ENCODE measurements at places on chromosomes 16 and 17. TPM values are rescaled to one million over a fixed set of nuclear protein-coding genes. Genes with fewer than 3 reads are reported as not detected.
A peak's percentile ranks its signal among the peaks of the same experiment; 100 is the strongest.

GRCh38 chr16:73233329-73233765, 185.4 kb upstream of the ZFHX3 start:
- DNase-seq = no peak

- no peak for DNase-seq
Observed at GRCh38 chr16:17350207-17350606, 120.6 kb downstream of the XYLT1 start.

- DNase-seq = peak; percentile 37
Observed at GRCh38 chr16:84088695-84089395, 27.9 kb downstream of the MBTPS1 start.

DNA sequence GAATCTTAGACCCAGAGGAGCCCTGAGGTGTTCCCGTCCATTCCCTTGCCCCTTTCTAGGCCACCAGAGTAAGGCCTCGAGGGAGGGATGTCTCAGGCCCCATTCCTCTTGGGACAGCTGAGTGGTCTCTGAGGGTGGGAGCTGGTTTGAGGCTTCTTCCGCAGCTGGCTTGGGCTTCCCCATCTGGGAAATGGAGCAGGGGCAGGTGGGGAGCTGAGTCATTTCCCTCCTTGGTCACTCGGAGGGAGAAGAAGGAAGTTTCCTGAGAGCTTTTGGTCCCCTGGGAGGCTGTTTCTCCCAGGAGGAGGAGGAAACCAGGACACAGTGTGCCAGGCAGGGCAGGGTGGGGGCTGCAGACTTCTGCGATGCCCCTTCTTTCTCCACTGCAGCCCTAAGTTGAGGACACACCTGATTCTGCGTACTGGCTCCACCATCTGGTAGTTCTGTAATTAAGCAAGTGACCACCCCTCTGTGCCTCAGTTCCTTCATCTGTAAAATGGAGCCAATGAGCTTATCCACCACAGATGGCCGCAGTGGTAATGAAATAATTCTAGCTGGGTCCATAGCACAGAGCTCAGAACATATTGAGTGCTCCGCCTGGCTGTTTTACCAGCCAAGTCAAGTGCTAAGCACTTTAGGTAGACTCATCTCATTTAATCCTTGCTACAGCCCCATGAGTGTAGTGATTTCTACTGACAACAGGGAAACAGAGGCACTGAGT, 1.6 kb upstream of the KCNJ12 start:
- DNase-seq = no peak

DNA sequence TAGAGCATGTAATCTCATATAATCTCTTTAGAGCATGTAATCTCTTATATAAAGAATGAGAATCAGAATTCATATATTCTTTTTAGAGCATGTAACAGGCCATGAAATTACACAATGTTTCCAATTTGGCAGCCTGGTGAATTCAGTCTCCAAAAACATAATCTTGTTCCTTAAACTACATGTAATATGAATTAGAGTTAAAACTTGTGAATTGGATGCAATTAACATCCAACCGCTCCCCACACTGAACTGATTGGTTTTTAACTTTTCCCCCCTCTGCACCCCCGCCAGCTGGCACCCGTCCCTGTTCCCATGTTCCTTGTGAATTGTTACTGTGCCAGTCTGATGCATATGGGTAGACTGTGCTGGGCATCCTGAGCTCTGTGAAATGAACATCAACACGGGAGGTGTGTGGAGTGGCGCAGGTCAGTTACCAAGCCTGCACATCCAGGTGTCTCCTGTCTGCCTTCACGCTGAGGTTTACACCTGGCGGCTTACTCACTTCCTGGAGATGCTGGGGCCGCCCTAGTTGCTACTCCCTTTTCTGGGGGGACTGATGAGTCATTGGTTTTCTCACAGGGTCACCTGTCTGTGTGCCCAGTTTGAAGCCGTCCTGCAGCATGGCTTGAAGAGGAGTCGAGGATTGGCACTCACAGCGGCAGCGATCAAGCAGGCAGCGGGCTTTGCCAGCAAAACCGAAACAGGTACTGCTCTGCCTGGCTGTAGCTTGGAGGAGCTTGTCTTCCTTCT, 50.4 kb downstream of the SNX29 start:
- DNase-seq = no peak

GRCh38 chr16:58831386-58831785, 97.3 kb upstream of the GOT2 start:
- DNase-seq = no peak

DNA sequence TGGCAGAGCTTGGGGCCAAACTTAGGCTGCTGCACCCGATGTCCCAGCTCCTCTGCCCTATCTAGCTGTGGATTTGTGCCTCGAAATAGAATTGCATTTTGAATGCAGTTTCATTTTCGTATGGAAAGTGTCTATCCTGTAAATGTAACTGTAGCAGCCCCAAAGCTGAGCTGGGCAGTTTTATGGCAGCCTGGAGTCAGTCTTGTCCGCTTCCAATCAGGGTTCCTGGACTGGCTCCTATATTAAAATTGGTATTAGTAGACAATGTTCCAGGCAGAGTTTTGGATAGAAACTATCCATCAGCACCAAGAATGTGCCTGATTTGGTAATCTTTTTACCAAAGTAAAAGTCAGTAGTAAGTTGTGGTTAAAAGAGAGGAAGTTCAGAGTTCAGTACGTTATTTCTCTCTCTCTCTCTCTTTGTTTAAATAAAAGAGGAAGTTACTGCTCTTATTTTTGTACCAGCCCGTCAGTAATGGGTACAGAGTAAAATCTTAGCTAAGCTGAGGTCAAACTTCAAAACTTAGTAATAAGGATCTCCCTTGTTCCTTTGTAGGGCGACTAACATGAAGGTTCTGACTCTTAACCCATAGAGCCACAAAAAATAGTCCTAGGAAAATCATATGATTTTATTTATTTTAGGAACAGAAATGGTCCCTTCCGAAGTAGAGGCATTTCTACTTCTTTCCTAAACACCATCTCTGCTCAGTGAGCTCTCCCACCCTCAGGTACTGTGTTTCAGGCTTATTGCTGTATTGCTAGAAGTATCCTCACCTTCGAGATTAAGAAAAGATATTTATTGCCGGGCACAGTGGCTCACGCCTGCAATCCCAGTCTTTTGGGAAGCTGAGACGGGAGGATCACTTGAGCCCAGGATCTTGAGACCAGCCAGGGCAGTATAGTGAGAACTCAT, 28.0 kb downstream of the PRKCB start:
- no peak for DNase-seq

GRCh38 chr16:58157951-58158540, 28.9 kb upstream of the CFAP20 start:
- no peak for DNase-seq

DNA sequence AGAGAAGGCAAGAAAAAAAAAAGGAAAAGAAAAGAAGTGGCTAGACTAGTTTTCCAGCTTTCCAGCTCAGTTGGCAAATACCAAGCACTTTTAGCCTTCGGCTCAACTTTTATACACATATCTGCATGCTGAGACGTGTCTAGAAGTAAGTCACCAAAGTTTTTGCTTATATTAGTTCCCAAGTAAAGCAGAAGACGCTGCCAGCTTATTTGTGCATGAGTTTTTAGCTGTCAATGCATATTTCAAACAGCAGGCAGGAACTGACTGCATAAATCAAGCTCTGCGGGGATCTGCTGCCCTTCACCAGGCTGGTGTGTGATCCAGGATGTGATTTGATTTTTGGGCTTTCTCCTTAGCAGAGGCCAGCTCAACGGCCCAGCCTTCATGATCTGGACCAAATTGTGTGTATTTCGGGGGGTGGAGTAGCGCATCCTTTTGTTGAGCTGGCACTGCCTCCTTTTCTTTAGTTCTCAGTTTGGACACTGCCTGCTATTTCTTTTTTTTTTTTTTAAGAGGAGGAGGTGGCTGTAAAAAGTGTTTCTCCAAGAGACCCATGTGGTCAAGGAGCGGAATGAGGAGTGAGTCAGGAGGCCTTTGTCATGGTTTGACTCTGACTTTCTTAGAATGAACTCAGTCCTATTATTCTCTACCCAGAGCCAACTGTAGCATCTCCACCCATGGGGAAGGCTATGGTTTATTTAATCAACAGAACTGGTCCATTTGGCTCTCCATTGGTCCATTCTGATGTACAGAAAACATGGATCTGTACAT, 162.6 kb upstream of the XYLT1 start:
- no peak for DNase-seq

DNA sequence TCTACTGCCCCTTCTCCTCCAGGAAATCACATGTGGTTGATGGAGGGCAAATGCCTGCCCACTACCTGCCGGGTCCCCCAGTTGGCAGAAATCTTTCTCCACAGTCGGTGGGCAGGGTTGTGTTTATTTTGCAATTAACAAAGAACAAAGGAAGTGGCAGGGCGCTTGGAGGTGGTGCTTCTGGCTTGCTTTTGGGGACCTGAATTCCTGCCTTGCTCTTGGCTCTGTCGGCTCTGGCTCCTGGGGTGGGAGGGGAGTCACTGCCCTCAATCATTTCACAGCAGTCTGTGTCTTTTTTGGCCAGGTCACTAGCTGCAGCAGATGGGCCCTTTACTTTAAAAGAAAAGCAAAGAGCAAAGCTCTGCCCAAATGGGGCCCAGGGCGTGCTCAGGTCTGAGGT, 69.2 kb downstream of the C16orf78 start:
- DNase-seq = no peak

DNA sequence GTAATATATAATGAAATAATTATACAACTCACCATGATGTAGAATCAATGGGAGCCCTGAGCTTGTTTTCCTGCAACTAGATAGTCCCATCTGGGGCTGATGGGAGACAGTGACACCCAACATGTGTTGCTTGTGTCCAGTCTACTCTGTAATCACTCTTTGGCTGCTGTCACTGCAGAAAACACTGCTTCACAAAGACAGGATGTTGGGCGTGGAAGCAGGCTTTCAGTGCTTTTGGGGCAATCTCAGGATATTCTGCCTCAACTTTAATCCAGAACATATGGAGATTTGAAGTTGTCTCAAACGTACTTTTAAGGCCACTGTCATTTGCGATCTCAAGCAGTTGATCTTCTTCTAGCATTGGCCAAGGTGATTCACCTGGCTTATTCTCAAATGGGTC, 94.9 kb downstream of the CYTH1 start:
- DNase-seq = no peak

GRCh38 chr17:50865060-50865867, 890 bp downstream of the TOB1 start:
- peak; percentile 72 for DNase-seq

- DNase-seq = no peak
Observed at GRCh38 chr17:82177276-82177675, 35.4 kb downstream of the CCDC57 start.

GRCh38 chr17:82961366-82962162, 117.8 kb upstream of the METRNL start:
- no peak for DNase-seq

DNA sequence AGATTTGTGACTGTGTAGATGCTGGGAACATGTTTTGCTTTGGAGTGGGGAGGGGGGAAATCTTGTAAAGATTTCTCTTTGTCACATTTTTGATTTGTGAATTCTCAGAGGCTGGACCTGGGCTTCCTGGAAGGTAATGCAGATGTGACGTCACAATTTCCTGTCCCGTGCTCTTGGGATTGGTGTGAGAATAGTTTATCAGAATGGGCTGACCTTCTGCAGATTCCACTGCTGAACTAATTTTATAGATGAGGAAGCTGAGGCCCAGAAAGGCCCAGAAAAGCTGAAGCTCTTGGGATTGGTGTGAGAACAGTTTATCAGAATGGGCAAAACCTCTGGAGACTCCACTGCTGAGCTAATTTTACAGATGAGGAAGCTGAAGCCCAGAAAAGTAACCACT, 34.0 kb downstream of the HS3ST3B1 start:
- no peak for DNase-seq

DNA sequence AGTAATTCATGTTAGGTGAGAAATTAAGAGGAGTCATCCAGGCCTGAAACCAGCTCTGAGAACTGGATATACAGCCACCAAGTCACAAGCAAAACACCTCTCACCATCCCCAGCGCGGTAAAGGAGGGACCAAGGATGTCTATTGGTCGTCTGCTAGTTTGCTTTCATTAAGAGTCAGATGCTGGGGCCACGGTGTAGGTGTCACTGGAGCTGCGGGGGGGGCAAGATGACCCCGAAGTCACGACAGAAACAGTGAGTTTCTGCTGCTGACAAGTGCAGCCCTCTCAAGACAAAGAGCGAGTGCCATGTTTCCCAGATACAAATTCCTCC, 790 bp downstream of the NCBP3 start:
- no peak for DNase-seq

GRCh38 chr17:78476149-78476548, 97.7 kb downstream of the PGS1 start:
- no peak for DNase-seq

- DNase-seq = peak; percentile 56
Observed at GRCh38 chr17:77822302-77823030, 136.0 kb upstream of the TNRC6C start.

GRCh38 chr16:72999541-73000019, 48.3 kb downstream of the ZFHX3 start:
- no peak for DNase-seq

Gene ABCA8
- 21.5 TPM for total RNA-seq

Gene KRT24
- total RNA-seq = not detected

Gene GRAPL
- 1.7 TPM for total RNA-seq

Gene SLC16A6
- total RNA-seq = 1.7 TPM

Gene ZC3H7A
- total RNA-seq = 33.6 TPM

Gene CNGB1
- total RNA-seq = not detected

Gene DNAH17
- not detected for total RNA-seq

Gene HBQ1
- total RNA-seq = not detected

All from heart right ventricle (tissue), 16 donors.